ENCODE measurements at places on chromosomes 7 and 10.

- no peak for DNase-seq
Measured at GRCh38 chr7:113813471-113813870, 105.3 kb downstream of the PPP1R3A start.

DNA sequence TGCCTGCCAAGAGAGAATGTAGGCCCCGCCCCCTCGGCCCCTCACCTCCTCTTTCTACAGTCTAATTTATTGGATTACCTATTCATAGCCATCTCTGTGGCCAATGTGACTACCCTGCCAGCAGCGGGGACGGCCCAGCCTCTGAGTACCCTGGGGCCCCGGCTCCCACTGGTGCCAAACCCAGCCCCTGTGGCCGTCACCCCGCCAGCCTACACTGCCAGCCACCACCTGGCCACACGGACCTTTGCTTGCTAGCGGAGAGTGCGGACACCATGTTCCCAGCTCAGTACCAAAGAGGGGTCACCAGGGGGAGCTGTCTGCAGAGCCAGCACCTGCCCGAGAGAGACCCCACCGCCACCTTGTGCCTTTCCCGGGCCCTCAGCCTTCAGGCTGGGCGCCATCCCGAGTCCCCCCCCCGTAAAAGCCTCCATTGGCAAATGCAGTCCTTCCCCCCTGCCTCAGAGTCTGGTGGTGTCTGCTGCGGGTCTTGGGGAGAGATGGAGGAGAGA lies 511.1 kb downstream of the ZNF37A start:
- DNase-seq = no peak

- no peak for DNase-seq
Measured at GRCh38 chr7:47439181-47439667, 142.7 kb downstream of the TNS3 start.

- no peak for DNase-seq
Measured at GRCh38 chr7:121824276-121824675, 48.7 kb upstream of the PTPRZ1 start.

GRCh38 chr10:82213784-82214183 lies 338.8 kb downstream of the NRG3 start:
- no peak for DNase-seq

DNA sequence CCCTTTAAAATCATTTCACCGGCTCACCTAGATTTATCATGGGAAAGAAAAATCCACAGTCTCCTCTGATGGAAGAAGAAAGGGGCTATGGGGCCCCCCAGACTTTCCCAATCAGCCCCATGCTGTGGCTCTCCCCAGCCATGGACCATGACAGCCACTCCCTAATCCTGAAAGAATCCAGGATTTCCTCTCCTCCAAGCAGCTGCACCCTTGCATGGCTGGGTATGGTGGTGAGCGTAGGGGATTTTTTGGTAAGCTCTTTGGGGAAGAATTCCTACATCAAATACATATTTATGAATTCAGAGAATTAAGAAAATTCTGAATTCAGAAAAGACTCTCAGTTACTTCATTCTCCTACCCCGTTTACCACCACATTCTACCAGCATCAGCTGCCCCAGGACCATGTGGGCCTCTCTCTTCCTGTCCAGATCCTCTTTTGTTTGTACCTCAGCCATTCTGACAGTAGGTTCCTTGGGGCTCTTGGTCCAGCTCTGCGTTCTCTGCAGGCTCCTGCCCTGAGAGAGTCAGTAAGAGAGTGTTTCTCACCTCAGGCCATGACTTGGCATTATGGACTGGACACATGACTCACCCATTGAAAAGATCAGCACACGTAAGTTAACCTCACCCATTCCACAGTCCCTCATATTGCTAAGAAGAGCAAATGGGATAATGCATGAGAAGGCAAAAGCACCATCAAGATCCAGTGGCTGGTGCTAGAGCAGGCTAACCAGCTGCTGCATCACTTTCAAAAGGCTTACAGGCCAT lies 337.8 kb downstream of the ELMO1 start:
- no peak for DNase-seq

DNA sequence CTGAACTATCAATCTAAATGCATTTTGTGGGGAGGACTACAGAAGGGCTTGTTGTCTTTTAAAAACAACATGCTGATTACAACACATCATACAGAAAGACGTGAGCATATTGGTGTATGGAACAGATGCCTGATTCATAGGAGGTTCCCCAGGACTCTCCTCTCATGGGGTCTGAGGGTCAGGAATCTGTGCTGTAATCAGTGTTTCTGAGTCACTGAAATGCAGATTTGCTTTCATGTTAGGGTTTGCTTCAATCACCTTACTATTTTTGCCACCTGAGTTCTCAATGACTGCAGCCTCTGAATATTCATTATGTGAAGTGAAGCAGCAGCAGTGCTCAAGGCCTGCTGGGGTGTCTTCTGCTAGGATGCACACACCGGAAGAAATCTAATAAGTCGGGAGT lies 550 bp upstream of the ANK3 start:
- DNase-seq = no peak

GRCh38 chr10:43156590-43157341 lies 18.5 kb downstream of the CSGALNACT2 start:
- DNase-seq = no peak

DNA sequence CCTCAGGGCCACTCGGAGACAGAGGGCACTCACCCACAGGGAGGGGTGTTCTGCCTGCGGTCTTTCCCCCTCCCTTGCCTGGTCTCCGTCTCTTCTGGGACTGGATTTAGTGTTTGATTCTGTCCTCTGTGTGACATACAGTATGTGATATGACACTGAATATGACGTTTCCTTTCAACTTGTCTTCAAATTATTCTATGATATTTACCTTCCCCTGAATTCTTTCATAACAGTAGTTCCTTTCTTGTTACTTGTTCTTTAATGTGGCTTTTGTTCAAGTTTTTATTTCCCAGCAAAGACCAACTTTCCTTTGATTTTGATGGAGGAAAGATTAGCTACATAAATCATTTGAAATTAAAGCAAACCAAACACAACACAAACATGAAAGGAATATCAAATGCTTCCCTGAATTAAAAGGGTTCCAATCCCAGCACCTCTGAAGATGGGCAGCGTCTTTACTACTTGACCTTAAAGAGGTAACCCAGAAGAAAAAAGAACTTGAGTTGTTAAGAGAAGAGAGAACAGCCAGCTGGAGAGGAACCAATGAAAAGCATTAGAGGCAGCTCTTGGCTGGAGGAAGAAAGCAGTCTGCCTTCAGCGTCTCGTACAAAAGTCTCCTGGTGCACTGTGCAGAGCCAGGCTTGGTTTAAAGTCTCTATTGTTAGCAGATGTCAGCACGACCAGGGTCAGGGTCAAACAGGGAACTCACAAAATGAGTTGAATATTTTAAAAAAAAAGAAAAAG lies 18.3 kb upstream of the RHEB start:
- DNase-seq = no peak

DNA sequence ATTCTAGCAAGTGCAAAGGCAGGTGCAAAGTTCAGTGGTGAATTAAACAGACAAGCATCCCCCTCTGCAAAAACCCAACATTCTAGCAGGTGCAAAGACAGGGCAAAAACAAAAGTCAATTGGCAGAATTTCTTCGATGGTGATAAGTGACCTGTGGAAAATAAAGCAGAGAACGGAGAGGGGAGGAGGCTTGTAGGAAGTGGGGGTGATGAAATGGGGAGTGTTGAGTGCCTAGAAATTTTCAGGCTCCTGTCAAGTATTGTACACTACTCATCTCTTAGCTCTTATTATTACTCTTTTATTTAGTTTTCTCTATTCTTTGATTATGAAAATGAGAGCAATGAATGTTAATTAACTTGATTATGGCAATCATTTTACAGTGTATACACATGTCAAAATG lies 2.4 kb upstream of the CD36 start:
- DNase-seq = no peak

- DNase-seq = no peak
Measured at GRCh38 chr7:103130901-103131624, 17.8 kb downstream of the NAPEPLD start.

GRCh38 chr10:83222832-83223742 lies 916.2 kb upstream of the GHITM start:
- DNase-seq = no peak

DNA sequence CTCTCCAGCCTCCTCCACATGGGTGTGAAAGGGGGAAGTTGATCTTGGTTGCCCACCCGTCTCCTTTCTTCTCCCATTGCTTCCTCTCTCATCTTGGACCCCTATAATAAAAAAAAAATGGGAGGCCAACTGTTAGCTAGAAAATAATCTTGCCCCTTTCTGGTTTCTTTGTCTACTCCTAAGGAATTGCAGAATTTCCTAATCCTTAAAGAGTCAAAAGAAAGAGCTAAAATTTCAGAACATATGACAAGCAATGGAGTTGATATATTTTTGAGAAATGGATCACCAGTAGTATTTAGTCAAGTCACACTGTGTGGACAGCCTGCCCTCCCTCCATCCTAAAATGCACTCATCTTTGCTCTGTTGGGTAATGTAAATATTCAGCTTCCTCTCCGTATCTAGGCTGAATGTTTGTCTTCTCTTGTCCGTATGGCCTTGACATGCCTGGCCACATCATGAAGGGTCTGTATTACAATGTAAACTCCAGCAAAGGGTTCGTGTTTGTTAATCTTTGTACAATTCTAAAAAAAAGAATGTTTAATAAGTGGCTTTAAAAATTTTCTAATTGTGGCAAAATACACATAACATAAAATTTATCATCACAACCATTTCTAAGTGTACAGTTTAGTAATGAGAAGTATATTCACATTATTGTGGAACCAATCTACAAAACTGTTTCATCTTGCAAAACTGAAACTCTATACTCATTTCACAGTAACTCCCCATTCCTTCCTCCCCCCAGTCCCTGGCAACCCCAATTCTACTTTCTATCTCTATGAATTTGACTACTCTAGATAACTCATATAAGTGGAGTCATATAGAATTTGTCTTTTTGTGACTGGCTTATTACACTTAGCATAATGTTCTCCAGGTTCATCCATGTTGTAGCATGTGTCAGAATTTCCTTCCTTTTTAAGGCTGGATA lies 71.5 kb downstream of the ZNF92 start:
- DNase-seq = no peak

- DNase-seq = no peak
Measured at GRCh38 chr10:14712991-14713424, 61.7 kb downstream of the FAM107B start.

GRCh38 chr7:96188591-96188991 lies 133.3 kb downstream of the SLC25A13 start:
- no peak for DNase-seq

GRCh38 chr7:13032084-13032483 lies 344.7 kb downstream of the ARL4A start:
- no peak for DNase-seq

DNA sequence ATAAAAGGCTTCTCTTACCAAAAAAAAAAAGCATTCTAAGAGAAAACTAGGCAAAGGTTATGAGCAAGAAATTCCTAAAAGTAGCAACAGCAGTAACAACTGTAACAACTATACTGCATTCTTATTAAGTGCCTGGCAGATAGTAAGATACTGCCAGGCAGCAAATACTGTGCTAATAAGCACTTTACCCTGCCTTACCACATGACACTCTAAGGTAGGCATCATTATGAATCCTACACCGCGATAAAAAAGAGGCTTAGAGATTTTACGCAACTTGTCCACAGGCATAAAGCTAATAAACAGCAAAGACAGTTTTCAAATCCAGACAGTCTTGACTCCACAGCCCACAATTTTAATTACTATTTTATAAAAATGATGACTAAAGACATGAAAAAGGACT lies 83.2 kb downstream of the USP6NL start:
- no peak for DNase-seq

DNA sequence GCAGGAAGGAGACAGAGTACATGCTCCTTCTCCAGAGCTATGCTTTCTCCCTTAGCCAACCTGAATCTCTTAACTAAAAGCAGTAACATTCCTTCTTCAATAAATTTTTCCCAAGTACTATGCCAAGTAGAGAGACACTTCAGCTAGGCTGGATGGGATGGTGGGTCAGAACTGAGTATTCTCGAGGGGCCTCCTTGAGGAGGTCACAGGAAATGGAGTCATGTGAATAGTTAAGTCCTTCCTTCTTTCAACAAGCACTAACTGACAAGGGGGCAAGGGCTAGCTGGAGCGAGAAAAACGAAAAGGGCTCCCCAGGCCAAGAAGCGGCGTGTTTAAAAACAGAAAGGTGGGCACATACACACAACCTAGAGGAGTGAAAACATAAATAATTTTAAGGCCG lies 5.5 kb downstream of the RSU1 start:
- DNase-seq = no peak

GRCh38 chr7:99707096-99707495 lies 27.3 kb upstream of the CYP3A5 start:
- DNase-seq = no peak

DNA sequence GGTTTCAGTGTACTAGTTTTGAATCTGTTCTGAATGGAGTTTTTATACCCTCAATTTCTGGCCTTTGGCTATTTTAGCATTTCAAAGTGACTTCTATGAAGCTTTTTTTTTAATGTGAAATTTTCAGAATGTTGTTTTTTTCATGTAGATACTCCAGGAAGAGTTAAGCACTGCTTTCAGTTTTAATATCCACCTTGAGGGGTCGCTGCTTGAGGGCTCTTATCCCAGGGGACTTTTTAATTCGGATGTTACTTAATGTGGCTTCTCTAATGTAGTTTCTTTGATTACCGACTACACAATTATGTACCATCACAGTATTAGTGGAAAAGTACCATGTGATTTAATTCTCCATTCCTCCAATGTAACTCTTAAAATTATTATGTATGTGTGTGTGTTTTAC lies 5.2 kb downstream of the IFIT5 start:
- no peak for DNase-seq

DNA sequence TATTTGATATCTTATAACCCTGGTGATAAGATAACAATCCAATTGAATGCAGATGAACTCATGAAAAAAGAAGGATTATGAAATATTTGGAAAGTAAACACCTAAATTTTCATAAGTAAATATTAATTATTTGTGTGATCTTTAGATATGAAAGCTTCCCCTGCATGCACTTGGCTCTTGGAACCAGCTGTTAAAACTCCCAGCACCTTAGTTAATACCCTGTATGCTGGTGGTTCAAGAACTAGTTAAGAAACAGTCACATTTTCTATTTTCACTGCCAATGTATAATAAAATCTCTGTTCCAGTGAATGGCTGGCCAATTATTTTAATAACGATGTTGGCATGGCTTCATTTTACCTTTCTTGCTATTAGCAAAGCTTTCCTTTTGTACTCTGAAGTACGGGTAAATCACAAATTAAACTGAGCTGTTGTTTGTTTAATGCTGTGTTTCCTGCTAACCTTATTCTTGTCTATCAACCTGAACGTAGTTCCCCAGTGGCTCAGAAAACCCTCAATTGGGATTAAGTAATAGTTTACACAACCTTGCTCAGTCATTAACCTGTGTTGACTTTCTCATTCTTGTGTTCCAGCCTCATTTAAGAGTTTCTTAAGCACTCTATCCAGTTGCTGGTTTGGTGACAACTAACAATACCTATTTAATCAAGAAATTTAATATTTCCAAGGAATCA lies 38.9 kb downstream of the MET start:
- no peak for DNase-seq

- DNase-seq = no peak
Measured at GRCh38 chr10:114491419-114491818, 87.1 kb upstream of the AFAP1L2 start.

DNA sequence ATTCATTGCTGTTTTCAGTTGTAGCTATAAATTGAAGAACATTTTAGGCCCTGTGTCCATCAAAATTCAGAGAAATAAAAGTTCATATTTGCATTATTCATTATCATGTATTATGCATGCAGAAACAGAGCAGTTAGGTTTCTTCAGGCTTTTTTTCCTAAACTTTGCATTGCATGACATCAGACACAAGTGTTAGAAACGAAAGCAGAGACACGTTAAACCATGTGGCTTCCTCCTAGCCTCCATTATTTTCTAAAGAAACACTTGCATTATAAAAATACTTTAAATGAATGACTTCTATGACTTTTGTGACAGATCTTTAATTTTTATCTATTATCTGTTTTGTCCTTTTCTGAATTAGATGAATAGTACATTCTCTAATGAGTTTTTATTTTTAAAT lies 8.8 kb upstream of the EBLN1 start:
- DNase-seq = no peak

Measured in stimulated activated CD8-positive, alpha-beta memory T cell treated with anti-CD3 and anti-CD28 coated beads, Interleukin-4, amount 100 ng/mL, for 1 hour (primary cell).